ENCODE measurements at places on chromosomes 13 and 19.

DNA sequence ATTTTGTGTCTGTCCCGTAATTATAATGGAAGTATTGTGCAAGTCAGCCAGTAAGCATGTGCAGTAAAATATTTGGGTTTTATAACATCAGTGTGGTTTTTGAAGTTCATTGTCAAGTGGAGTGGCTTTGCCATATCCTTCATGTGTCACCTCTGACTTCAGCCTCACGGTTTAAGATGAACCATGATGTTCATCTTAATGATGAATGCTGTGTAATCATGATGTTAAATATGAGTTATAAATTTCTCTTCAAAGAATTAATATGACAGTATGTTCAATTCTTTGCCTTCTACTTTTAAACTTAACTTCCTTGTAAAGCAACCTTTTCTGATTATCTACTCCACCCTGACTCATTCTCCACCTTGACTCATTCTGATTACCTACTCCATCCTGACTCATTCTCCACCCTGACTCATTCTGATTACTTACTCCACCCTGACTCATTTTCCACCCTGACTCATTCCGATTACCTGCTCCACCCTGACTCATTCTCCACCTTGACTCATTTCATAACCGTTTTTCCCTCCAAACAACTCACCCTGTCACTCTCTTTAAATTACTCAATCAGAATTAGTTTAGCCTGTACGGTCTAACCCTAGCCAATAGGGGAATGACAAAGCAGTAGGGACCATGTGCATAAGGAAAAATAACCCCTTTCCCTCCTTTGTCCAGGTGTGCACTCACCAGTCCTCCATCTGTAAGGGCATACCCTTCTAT lies 50.3 kb upstream of the ANKRD10 start:
- DNase-seq = no peak
- H3K27me3 ChIP-seq = no peaks in the 10 kb centered on the region
- no peaks in the 10 kb centered on the region for H3K4me1 ChIP-seq
- no peaks in the 10 kb centered on the region for H3K36me3 ChIP-seq
- H3K27ac ChIP-seq = no peak overlapping the region

DNA sequence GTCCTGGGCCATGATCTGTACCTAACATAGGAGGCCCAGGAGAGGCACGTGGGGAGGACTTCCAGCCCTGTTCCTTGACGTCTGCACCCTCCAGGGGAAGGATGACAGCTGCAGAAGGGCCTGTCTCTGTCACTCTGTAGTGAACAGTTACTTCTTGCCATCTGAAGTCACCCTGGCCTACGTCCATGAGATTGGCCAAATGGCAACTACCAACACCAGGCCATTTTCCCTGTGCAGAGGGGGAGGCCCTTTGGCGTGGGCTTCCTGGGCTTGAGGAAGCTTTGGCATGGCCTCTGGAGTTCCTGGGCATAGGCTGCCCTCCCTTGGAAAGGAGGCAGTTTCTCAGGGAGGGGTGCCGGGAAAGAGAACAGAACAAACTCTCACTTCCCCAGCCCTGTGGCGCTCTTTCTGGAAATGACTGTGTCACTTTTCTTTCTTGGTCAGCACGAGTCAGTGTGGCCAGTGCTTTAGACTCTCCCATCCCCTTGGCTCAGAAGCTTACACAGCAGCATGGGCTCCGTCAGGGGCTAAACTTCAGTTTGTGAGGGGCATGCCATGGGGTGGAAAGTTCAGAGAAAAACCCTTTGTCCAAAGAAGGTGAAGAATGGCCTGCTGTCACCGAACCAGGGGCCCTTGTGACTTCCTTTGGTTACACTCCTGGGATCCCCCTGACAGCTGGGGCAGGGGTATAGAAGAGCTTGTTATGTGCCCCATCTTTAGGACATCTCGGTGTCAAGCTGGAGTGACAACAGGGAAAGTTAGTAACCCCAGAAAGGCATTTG lies 5.3 kb downstream of the CARM1 start:
- peak overlapping the region; percentile 53 for H3K27ac ChIP-seq
- H3K36me3 ChIP-seq = no peaks in the 10 kb centered on the region

GRCh38 chr13:113153810-113154748 lies 4.4 kb upstream of the PROZ start:
- peak overlapping the region; percentile 82 for H3K27ac ChIP-seq
- H3K36me3 ChIP-seq = no peaks in the 10 kb centered on the region

DNA sequence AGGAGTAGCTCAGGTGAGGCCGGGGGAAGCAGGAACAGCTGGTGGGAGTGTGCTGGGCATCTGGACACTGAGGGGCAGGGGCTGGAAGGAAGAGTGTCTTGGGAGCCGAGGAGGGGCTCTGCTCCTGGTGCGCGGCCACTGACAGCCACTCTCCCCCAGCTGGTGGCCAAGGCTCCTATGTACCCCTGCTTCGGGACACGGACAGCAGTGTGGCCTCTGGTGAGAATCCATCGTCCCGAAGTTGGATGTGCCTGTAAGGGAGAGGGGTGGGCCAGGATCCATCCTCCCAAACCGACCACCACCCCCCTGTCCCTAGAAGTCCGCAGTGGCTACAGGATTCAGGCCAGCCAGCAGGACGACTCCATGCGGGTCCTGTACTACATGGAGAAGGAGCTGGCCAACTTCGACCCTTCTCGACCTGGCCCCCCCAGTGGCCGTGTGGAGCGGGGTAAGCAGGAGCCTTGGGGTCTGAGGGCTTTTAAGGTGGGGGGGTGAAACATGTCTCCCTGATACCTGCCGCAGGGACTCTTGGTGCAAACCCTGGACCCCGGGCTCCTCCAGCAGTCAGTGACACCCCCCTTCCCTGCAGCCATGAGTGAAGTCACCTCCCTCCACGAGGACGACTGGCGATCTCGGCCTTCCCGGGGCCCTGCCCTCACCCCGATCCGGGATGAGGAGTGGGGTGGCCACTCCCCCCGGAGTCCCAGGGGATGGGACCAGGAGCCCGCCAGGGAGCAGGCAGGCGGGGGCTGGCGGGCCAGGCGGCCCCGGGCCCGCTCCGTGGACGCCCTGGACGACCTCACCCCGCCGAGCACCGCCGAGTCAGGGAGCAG lies 2.0 kb upstream of the USF2 start:
- H3K36me3 ChIP-seq = no peaks in the 10 kb centered on the region
- H3K4me3 ChIP-seq = no peak overlapping the region
- H3K4me1 ChIP-seq = peaks cover 39% of the 10 kb centered on the region

GRCh38 chr19:42555317-42555716 lies 27.0 kb upstream of the CEACAM1 start:
- H3K27ac ChIP-seq = no peak overlapping the region
- peaks cover 4% of the 10 kb centered on the region for H3K4me1 ChIP-seq
- no peaks in the 10 kb centered on the region for H3K36me3 ChIP-seq
- DNase-seq = peak; percentile 25
- H3K4me3 ChIP-seq = no peak overlapping the region
- H3K27me3 ChIP-seq = no peaks in the 10 kb centered on the region

DNA sequence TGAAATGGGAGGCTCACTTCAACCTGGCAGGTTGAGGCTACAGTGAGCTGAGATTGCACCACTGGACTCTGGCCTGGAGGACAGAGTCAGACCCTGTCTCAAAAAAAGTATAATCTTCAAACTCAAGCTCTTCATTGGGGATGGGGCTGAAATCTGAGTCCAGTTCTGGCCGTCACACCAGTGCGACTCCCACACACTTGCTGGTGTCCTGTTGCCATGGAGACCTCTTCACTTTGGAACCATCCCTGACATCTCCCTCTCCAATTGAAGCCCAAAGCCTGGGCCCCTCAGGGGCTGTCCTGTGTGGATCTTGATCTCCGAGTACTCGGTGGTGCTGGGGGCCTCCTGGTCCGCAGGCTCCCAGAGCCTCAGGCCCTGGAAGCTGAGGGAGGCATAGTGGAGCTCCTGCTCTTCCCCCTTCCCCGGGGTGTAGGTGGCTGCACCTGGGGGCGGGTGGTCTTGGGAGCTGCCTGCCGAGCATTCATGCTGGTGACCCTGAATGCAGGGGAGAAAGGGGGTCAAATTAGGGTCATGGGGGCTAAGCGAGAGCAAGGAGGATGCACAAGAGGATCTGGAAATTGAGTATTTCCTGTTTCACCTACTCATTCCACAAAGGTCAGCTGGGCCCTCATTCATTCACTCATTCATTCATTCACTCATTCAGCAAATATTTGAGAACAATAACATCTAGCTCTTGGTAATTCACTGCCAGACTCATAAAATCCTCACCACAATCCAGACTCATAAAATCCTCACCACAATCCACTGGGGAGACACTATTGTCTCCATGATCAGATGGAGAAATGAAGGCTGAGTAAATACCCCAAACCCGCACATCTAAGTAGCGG lies 11.0 kb downstream of the SIGLEC11 start:
- no peak for DNase-seq
- no peak overlapping the region for H3K27ac ChIP-seq
- peaks cover 35% of the 10 kb centered on the region for H3K4me1 ChIP-seq
- H3K4me3 ChIP-seq = no peak overlapping the region
- no peaks in the 10 kb centered on the region for H3K27me3 ChIP-seq
- peaks cover 5% of the 10 kb centered on the region for H3K36me3 ChIP-seq

DNA sequence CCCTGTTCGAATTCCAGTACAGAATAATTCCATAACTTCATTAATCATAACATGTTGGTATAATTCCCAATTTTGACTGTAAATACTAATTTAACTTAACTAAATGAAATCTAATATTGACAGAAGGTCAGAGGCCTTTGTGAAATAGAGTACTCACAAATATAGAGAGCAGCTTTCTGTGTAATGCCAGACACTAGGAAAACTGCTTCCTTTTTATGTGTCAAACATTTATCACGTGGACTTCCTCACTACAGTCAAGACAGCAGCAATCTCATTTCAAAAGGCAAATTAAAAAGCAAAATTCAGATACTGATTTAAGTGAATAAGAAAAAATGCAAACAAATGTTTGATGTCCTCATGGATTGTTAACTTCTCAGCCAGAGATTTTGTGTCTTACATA lies 13.1 kb downstream of the ITM2B start:
- DNase-seq = no peak
- no peak overlapping the region for H3K27ac ChIP-seq
- H3K27me3 ChIP-seq = no peaks in the 10 kb centered on the region

DNA sequence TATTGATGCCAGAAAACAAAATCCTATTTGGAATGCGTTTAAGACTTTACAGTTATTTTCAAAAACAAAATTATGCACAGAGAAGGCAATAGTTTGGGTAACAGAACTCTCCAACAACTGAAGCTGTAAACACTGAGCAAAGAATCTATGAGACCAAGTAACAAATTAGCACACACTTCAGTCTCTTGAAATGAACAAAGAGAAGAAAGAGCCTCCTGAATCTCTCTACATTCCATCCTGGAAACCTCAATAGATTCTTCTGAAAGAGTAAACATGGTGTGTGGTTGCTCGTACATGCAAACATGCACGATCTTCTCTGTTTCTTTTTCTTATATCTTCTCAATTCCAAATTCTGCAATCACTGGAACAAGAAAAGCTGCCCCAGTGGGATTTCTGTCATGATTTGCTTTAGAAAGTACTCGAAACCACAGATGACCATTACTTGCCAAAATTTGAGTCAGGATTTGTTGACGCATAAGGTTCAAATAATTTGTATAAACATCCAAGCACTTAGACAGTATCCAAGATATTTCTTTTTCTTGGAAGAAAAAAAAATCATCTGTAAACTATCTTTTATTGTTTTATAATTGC lies 137.9 kb upstream of the DACH1 start:
- no peak overlapping the region for H3K27ac ChIP-seq
- no peaks in the 10 kb centered on the region for H3K27me3 ChIP-seq
- no peak overlapping the region for H3K4me3 ChIP-seq
- DNase-seq = no peak
- no peaks in the 10 kb centered on the region for H3K36me3 ChIP-seq

DNA sequence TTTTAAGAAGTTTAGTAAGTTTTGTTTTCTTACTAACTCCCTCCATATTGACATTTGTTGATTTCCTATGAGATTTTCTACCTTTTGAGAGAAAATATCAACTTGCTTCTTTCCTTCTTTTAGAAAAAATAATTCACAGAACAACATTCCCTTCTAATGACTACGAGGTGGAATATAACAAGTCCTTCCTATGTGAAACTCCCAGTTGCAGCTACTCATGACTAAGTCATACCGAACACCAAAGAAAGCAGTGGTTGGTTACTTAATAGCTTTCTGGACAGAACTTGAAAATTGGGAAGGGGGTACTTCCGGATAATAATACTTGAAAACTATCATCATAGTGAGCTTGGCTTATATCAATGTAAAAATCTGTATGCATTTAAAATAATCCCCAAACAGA lies 144.8 kb downstream of the DACH1 start:
- no peak overlapping the region for H3K4me3 ChIP-seq
- H3K27ac ChIP-seq = no peak overlapping the region
- no peaks in the 10 kb centered on the region for H3K36me3 ChIP-seq
- DNase-seq = no peak
- no peaks in the 10 kb centered on the region for H3K27me3 ChIP-seq
- H3K4me1 ChIP-seq = no peaks in the 10 kb centered on the region

DNA sequence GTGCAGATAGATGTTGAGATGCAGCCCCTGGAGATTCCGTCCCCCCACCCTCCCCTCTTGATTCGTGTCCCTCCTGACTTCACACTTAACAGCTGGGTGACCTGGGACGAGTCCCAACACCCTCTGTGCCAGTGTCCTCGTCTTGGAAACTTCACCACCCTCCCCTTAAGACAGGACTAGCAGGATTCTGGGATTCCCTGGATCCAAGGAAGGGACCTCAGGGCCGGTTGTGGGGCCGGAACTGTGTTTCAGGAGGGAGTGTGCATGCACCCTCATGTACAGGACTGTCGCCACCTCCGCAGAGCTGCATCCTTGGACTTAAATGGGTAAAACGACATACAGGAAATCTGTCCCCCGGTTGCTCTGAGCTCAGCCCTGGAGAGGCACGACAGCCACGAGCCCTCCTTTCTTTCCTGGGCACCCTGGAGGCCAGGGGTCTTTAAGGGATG lies 990 bp downstream of the MYO9B start:
- no peaks in the 10 kb centered on the region for H3K36me3 ChIP-seq
- H3K4me3 ChIP-seq = peak overlapping the region; percentile 89
- peaks cover 29% of the 10 kb centered on the region for H3K4me1 ChIP-seq
- no peaks in the 10 kb centered on the region for H3K27me3 ChIP-seq

- H3K27me3 ChIP-seq = no peaks in the 10 kb centered on the region
- no peak overlapping the region for H3K27ac ChIP-seq
- no peaks in the 10 kb centered on the region for H3K36me3 ChIP-seq
- no peak for DNase-seq
- H3K4me1 ChIP-seq = no peaks in the 10 kb centered on the region
Observed at GRCh38 chr13:58907347-58907746, 1256.4 kb downstream of the DIAPH3 start.

- H3K27ac ChIP-seq = peak overlapping the region; percentile 71
- DNase-seq = peak; percentile 53
- peaks cover 41% of the 10 kb centered on the region for H3K4me1 ChIP-seq
- H3K4me3 ChIP-seq = peak overlapping the region; percentile 59
- no peaks in the 10 kb centered on the region for H3K36me3 ChIP-seq
Observed at GRCh38 chr19:6499052-6499790, 2.9 kb downstream of the TUBB4A start.

GRCh38 chr13:30053939-30054338 lies 203.5 kb upstream of the UBL3 start:
- H3K4me3 ChIP-seq = no peak overlapping the region
- no peaks in the 10 kb centered on the region for H3K36me3 ChIP-seq
- no peak overlapping the region for H3K27ac ChIP-seq
- peaks cover 12% of the 10 kb centered on the region for H3K27me3 ChIP-seq
- no peaks in the 10 kb centered on the region for H3K4me1 ChIP-seq
